Panc1 (cell line): ENCODE measurements at places on chromosomes 12 and 14. TPM values are rescaled to one million over a fixed set of nuclear protein-coding genes. Genes with fewer than 3 reads are reported as not detected.

Gene ZBTB42
- total RNA-seq, result 16.5 TPM

DNA sequence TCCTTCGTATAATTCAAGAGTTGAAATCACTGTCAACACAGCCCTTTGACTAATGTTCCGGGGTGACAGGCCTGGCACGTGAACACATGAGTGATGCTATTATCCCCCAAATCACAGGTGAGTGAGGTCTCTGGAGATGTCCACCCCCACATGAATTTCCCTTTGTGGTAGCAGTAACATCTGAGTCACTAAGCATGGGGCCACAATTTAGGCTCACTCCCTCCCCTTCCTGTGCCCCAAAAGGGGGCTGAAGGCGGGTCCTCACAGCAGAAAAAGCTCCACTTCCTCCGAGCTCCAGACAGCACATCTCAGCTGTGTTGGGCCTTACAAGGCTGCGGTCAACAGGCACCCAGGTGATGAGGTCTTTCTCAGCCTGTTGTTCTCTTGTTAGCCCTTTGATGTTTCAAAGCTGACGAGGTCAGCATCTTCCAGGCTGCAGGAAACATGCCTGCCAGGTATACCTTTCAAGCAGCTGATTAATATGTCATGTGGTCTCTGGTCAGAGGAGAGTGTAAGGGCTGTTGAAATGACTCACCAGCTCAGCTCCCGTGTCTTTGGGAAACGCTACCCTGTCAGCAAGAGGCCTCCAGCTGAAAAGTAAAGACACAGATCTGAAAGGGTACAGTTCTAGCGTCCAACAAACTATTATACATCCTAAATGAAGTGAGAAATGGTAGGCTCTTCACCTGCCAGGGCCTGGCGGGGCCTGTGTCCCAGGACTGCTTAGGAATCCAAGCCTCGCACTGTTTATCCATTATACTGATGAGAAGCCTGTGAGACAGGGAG, 107.3 kb downstream of the ZFP36L1 start:
- no peak for DNase-seq

DNA sequence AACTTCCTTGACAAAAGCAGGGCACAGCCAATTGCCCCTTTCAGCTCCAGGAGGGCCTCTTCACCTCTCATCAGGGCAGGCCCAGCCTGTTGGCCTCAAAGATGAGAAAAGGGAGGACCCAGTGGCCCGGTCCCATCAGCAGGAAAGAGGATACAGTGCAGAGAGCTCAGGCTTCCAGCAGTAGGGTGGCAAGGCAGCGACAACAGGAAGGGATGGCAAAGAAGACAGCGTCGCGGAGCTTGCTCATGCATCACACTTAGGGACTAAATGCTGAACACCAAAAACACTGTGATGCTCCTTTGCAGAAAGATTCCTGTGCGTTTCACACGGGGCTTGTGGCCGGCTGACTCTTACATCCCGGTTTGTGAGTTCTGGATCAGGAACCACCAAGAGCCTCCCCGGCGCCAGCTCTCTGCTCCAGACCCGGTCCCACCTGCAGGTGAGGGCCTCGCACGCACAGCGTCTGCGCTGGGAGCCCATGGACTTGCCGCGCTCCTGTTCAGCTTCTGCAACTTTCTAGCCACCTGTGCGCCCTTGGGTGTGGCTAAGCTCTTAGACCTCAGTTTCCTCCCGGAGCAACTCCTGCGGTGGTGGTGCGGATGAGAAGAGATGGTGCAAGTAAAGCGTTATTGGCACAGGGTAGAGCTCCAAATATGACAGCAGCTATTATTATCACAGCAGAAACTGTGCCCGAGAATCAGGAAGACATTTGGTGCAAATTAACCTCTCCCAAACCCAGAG, 15.3 kb upstream of the BCL7A start:
- DNase-seq, result no peak

DNA sequence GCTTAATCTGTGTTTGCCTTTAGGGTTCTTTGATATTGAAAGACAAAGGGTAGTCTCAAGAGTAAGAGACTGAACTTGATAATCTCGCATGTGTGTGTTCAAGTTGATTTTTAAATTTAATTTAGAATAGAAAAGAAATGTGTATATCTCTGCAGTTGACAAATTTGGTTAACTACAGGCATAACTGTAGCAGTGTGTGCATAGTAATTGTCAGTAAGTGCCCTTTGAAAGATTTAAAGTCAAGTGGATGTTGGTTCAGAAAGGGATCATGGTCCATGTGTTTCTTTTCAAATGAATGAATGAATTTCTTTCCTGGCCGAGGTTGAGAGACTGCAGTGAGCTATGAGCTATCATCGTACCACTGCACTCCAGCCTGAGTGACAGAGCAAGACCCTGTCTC, 49.9 kb upstream of the DYRK2 start:
- DNase-seq, result no peak

DNA sequence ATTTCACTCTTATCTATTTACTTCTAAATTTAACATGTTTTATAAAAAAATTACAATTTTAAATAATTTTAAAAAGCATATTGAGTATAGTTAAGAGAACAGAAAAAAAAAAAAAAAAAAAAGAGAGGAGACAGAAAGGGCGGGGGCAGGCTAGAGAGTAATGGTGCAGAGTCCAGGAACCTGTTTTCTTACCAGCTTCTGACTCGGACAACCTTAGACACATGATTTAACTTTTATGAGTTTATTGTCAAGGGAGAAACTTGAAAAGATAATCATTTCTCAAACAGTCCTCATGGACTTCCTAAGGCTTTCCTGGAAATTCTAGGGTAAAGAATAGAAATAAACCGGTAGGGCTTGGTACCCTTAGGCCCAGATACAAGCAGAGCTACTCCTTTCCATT, 84.3 kb downstream of the RPS6KA5 start:
- DNase-seq, result no peak

Gene POTEM
- not detected for total RNA-seq

- DNase-seq, result no peak
Observed at GRCh38 chr14:29999013-29999539, 71.4 kb upstream of the PRKD1 start.

GRCh38 chr12:20436316-20436715, 68.0 kb downstream of the PDE3A start:
- no peak for DNase-seq

Gene CYP46A1
- total RNA-seq, result 0.36 TPM

DNA sequence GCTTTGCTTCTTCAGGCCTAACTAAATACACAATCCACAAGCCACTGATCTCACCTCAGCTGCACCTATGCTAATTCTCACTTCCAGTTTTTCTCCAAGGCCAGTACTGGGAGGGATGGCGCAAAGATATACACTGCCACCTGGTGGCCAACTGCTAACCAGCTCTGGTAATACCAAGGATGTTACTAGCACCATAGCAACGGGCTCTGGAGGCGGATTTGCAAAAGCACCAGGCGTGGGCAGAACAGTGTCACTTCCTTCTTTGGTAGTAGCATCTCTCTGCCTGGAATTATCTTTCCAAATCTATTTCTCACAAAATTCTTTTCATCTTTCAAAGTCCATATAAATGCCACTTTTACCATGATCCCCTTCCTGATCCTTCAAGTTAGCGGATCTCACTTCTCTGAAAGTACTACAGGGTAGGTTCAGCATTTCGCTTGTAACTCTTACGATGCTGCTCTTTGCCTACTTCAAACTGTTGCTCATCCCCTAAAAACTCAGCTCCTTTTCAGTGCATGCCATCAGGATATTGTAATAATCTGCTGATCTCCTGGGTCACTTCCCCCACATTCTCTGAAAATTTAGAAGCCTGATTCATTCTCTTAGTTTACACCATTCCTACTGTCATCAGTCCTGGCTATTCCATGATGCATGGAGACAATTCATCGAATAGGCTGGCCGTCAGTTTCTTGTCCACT, 37.1 kb upstream of the FOXJ2 start:
- no peak for DNase-seq

Gene KRT83
- 0.28 TPM for total RNA-seq
